ENCODE measurements at places on chromosomes 3 and 15.

- no peak for DNase-seq
Observed at GRCh38 chr15:96207377-96208006, 123.0 kb upstream of the NR2F2 start.

DNA sequence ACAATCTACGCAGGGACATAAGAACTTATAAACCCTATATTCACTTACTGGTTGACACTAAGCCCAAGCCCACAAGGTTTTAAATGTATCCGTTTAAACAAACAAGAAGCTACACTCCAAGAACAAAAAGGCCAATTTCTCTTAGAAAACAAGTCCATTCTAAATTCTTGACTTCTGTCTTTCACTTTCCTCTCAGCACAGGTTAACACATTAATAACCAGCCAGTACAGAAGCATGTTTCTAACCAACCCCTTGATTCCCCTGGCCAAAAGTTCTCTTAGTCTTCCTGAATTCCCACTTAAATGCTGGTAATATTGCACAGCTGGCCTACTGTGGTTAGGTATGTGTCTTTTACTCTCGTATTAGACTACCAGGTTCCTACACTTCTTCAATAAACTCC, 4.7 kb downstream of the DMXL2 start:
- DNase-seq: no peak

GRCh38 chr3:22835041-22835440, 368.1 kb upstream of the UBE2E2 start:
- no peak for DNase-seq

DNA sequence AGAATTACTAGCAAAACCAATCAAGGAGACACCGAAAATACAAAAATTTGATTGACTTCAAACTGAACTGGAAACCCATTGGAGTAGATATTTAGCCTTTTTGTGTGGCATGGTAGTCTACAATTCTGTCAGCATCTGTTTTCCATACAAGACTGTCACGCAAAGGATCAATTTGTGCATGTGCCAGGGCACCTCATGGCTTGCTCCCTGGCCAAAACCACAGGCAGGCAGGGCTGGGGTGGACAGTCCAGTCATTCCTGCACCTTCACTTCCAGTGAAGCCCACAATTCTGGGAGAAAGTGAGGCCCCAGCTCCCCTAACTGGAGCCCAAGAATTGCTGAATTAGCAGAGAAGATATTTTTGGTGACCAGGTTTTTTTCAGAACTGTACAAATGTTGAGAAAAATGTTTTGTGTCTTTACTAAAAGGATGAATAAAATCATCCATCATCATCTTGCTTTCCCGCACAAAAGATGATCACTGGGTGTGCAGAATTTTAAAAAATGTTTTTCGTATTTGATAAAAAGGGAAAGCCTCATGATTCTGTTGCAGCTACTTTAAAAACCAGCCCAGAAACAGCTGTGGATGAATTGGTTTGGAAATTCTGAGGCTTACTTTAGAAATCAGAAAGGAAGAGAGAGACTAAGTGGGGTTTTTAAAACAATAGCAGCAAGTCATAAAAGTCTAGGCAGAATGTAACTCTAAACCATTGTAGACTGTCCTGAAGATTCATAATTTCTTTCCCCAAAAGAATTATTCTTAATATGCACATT, 86.4 kb downstream of the PCCB start:
- DNase-seq: no peak

GRCh38 chr3:79361748-79362378, 405.9 kb downstream of the ROBO1 start:
- no peak for DNase-seq

DNA sequence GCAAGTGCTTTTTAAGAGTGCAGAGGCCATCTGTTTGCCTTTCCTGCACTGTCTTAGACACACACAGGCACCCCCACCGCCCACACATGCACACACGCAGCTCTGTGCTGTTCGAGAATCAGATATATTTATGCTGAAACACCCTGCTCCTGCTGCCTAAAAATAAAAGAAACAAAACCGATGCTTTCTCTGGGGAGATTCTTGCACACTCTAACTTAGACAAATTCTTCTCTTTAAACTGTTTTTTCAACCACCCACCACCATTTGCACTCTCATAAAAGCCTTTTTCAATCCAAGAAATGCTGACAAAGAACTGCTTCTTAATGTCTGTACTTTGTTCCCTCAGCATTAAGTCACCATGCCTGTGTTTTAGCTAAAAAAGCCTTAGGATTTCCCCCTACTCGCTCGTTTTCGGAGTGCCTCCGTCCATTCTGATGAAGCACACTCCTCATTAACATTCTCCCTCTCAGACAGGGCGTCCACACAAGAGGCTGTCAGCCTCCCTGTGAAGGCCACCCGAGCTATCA, 26.2 kb downstream of the SLC12A8 start:
- no peak for DNase-seq

DNA sequence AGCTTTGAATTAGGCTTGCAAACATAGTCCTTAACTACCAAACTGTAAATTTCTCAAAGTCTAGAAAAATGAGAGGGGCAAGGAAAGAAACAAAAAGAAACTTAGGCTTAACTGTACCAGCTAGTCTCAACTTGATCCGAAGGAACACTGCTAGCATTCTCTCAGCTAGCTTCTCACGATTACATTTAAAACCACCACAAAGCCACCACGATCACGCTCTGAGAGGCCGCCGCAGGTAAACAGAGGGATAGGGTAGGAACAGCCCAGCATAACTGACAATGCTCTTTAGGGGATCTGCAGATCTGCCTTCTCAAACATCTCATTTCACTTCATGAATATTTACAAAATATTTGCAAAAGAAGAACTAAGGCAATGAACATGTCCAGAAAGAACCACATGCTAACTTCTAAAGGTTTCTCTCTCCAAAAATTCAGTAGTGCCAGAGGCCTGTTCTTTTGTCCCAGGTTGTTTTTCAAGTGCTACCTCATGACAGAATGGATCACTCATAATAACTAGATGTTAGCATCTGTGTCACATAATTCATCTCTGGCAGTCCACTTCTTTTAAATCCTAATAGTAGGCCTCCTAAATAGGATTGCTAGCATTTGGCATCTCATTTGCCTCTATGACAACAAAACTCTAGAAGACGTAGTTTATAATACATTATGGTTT, 18.9 kb downstream of the VGLL4 start:
- no peak for DNase-seq

DNA sequence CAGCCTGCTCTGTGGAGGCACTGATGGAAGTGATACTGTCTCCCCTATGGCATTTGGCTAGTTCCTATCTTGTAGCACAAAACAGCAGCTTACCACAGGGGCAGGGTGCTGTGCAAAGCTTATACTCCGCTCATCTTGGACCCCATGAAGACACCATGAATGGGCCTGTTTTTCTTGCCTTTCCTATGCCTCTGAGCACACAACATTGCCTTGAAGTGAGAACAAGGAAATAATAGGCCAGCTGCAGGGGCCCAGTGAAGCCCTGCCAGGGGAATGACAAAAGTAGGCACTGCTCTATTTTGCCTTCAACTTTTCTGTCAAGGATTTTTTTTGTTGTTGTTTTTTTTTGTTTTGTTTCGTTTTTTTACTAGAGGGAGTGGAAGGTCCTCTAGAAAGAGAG, 110.3 kb downstream of the PDE8A start:
- no peak for DNase-seq

GRCh38 chr3:114299421-114299820, 5.6 kb downstream of the TIGIT start:
- no peak for DNase-seq

DNA sequence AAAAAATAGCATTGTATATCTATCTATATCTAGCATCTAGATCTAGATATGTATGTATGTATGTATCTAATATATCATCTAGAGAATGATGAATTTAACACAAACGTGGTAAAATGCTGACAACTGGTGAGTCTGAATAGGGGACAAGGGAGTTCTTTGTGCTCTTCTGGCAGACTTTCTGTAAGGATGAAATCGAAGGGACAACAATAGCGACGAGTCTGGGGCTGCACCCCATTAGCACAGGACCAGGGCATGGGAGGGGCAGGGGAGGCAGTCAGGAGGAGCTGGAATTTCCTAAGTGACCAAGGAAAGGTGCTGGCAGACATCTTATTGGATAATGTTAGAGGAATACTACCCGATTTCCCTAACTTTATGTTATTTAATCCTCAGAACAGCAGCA, 7.9 kb downstream of the CCR1 start:
- DNase-seq: no peak

DNA sequence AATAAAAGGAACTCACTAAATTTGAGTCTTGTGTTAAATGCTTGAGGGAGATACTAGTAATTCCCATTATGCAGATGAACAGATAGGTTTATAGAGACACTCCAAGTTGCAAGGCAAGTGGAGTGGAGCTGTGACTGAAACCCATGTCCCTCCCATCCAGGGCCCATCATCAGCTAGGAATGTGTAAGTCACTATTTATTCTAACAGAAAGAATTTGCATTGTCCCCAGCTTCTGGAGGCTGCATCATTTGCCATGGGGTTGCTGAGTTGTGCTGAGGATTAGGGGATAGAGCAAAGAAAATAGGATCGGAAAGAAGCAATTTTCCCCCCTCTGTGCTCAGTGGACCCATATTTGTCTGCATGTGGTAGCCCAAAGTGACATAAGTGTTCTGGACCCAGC, 197.4 kb upstream of the RGMA start:
- DNase-seq: no peak

GRCh38 chr3:189838291-189838690, 207.1 kb downstream of the TP63 start:
- DNase-seq: no peak

DNA sequence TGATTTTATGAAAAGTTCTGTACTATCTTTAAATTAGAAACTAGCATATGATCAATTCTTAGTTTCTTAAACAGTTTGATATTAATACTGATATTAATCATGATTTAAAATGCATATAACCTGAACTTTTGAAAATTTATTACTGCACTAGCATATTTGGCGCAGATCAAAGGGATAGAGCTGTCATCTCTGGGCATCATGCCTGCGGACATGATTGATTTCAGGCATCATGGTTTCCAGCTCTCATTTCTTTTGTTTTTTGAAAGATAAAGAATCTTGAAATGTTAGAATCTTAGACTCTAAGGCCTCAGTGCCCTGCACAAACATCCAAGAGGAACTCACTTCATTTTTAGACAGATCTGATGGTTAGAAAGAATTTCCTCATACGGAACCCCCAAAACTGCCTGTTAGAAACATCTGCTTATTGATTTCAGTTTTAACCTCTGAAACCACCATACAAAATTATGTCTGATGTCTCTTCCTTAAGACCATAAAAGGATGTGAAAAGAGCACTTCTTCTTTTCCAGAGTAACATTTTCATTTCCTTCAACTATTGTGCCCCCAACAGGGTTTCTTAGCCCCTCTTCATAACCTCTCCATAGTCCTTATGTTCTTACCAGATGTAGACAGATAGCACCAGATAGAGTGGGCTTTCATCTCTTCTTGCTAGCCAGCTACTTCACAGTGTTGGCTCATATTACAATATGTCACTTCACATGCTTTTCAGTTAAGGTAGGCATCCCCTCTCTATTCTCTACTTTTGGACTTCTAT, 110.8 kb downstream of the BBX start:
- DNase-seq: no peak

DNA sequence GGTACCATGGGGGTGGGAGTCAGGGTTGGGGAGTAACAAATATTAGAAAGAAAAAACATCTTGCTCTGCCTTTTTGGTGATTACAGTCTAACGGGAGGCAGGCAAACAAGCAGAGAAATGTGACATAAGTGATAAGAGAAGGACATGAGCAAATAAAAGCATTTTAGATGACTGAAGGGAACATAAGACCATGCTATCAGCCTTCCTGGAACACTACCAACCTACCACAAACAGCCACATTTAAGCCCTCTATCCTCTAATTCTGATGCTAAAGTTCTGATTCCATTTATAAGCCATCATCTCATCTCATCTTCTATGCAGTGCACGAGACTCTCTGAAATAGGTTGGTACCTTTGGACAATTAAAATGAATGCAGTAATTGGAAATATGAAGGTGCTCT, 243.4 kb upstream of the P2RY1 start:
- no peak for DNase-seq

Measured in T-helper 17 cell (primary cell).